ENCODE measurements at places on chromosomes 4 and X.

DNA sequence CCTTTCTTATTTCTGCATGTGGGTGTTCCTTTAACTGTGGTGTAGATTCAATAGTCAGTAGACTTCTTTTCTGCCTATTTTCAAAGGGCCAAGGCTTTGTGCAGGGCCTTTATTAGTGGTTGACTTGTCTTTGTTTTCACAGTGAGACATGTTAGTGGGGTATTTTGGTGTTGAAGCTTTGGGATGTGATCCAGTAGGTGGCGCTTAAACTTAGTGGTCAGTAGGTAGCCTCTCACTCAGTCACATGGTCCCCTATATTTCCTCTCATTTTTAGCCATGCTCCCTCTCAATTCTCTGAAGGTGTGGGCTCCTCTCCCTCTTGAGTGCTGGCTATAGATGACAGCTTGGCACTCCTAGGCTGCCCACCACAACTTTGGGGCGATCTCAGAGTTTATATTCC, 23.4 kb upstream of the SLC10A7 start:
- no peak for DNase-seq

DNA sequence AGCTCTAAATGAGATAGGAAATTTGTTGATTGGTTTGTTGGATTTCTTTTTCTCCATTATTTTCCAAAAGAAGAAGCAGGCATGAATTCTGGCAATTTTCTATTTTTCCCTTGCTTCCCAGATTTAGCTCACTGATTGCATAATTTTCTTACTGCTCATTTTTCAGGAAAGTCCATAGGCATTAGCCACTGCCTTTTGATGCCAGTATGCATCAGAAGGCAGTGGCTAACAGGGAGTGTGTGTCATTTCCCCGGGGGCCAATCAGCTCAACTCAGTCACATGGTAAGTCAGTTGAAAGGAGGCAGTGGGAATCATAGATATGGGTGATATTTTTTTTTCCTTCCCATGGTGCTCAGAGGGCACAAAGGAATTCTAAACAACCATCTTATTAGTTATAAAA, 156.7 kb downstream of the TRIML1 start:
- no peak for DNase-seq

GRCh38 chr4:19401301-19402080, 850.2 kb upstream of the SLIT2 start:
- DNase-seq, result no peak

GRCh38 chr4:140153718-140154571, at the start of gene MAML3:
TSS of gene MAML3 (minus strand) at chr4:140154184. CDS start at chr4:140153327, 857 bp downstream.
- DNase-seq, result peak; percentile 48

DNA sequence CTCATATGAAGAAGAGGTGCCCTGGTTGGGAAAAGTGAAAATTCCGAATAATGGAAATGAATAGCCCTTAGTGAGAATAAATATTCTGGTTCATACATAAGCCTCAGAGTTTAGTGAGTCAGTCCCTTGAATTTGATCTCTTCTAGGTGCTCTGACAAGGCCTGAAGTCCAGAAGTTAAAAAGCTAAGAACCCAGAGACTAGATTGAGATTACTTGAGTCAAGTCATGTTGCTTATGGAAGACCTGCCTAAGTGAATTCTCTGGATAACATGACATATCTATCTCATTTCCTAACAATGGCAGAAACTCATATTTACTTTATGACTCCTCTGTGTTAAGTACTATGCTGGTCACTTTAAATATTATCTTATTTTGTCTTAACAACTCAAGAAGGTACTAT, 10.5 kb upstream of the PRSS48 start:
- DNase-seq, result no peak

GRCh38 chrX:123871309-123871708, 11.5 kb downstream of the XIAP start:
- no peak for DNase-seq

GRCh38 chr4:1459081-1459721, 53.0 kb upstream of the NKX1-1 start:
- DNase-seq, result no peak

DNA sequence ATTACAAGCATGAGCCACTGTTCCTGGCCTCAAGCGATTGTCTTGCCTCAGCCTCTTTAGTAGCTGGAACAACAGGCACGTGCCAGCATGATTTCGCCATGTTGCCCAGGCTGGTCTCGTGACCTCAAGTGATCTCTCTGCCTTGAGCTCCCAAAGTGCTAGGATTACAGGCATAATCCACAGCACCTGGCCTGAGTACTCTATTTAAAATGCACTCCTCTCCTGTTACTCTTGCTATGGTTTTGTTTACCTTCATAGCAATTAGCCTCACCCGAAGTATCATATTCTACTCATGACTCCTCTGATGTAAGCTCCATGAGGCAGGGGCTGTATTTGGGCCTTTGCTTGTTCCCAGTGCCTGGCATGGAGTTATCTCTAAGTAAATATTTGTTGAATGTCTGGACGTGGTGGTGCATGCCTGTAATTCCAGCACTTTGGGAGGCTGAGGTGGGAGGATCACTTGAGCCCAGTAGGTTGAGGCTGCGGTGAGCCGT, 92.5 kb upstream of the SLC34A2 start:
- DNase-seq, result no peak

- DNase-seq, result no peak
Observed at GRCh38 chr4:157170321-157170720, 50.2 kb upstream of the GRIA2 start.

DNA sequence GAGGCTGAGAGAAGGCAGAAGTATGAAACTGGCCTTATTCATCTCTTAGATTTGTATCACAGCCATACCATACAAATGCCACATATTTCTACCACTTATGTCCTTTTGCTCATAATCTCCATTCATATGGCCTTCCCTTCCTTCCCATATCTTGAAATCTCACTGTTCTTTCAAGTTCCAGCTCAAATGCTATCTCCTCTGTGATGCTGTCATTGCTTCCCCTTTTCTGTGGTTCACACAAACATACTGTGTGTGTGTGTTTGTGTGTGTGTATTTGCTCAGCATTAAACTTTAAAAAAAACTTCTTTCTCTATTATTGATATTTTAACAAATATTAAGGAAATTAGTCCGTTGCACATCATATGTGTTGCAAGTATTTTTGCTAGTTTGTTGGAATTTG, 26.7 kb downstream of the PHKA1 start:
- no peak for DNase-seq

DNA sequence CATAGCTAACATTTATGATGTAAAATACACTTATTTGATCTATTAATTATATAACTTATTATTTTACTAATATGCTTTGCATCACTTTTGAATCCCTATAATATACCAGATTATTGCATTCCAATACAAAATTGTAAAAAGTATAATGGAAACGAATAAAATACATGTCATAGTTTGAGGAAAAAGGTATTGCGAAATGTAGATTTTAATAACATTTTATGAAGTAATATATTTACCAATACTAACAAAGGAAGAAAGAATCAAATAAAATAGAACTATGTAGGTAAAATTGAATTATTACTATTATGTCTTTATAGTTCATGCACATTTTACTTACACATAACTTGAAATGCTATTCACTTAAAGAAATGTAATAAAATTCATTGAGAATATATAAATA, 1300.2 kb downstream of the ADGRL3 start:
- DNase-seq, result no peak

- no peak for DNase-seq
Observed at GRCh38 chr4:156976147-156976546, 4.5 kb upstream of the PDGFC start.

DNA sequence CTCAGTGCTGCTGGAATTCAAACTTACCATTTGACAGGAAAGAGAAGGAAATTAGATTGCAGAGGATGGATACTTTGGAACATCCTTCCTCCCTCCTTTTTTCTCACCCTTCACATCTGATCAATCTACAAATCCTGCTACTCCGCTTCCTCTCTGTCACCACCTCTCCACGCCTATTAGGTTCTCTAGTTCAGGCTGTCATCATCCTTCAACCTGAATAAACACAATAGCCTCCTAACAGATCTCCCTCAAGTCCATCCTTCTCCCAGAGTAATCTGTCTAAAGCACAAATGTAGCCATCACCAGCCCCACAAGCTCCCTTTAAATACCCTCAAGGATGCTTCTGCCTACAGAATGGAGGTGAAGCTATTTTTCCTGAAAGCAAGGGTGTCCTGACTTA, 20.0 kb upstream of the SLAIN2 start:
- no peak for DNase-seq

DNA sequence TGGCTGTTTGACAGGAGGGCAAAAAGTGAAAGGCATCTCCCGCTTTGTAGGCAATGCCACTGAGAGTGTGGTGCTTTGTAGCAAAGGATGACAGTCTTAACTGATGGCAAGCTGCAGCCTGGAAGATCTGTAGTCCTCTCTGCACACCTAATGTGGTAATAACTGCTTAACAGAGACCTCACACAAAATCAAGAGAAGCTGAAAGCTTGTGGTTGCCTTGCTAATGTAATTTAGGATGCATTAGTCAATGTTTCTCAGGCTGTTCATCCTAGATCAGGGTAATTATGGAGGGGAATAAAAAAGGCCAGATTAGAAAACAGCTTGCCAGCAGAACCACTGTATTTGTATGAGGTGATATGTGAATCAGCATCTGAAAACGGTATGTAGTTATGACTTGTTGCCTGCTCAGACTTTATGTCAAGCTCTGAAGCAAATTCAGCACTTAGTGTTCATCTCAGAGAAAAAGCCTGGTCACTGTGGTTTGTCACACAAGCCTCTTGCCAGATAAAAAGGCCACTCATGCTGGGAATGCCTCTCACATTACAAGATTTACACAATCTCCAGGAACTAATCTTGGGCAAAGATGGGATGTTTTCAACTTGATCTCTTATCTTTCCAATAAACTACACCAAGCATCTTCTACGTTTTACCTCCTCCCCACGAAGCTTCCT, 130.8 kb downstream of the ENOX2 start:
- no peak for DNase-seq

GRCh38 chrX:727738-728621, 97.4 kb downstream of the SHOX start:
- DNase-seq, result no peak
